ENCODE measurements at places on chromosomes 16 and 17.

DNA sequence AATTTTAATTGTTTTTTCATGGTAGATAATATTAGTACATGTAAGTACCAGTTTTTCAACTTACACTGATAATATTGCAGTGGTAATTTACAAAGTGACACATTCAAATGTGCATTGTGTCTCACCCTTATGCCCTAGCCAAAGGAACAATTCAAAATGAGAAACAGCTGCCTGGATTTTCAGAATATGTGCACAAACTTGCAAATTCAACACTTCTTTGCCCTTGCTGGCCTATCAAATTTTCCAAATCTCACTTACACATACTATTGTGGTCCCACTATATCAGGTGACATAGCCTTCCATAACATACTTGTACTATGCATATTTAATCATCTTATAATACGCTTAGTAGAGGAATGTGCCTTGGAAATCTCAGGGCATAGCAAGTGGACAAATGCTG, 32.6 kb upstream of the LRRC37A3 start:
- DNase-seq, result no peak

- DNase-seq, result no peak
Measured at GRCh38 chr16:1729445-1729844, 23.4 kb downstream of the MAPK8IP3 start.

DNA sequence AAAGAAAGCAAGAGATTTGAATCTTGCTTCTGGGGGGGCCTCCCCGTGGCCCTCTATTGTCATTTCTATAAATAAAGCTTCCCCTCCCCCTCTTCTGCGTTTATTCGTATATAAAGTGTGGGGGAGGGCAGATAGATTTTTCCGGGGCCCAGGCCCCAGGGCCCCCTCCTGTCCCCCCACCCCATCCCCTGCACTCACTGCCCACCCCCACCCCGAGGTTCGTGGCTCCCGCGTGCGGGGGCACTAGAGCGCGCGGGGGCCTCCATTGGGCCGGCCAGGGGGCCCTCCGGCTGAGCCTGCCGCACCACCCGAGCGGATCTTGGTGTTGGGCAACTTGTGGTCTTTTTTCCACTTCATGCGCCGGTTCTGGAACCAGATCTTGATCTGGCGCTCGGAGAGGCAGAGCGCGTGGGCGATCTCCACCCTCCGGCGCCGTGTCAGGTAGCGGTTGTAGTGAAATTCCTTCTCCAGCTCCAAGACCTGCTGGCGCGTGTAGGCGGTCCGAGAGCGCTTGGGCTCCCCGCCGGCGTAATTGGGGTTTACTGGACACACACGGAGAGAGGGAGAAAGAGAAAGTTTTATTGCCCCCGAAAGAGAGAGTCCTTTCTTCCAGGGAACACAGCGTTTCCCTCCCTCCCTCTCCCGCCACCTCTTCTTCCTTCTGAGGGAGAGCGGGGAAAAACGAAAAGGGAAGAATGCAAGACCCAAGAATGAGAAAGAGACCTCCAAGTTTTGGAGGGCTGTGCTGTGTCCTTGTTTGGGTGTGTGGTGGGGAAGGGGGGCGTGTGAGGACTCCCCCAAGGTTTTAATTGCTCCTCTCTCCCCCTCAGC, 1.5 kb downstream of the HOXB4 start:
- DNase-seq, result no peak

DNA sequence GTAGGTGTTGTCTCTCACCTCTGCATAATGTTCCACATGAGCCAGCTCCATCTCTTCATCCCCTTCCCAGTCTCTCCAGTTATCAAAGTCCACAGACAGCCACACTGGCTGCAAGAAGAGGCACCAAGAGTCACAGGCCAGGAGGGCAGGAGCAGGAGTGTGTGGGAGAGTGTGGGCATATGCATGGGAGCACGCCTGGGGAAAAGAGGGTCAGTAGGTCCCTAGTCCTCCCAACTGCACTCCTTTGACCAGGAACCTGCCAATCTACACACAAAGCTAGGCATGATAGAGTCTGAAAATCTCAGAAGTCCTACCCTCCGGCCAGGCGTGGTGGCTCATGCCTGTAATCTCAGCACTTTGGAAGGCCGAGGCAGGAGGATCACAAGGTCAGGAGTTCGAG, 7.3 kb upstream of the AARSD1 start:
- no peak for DNase-seq

DNA sequence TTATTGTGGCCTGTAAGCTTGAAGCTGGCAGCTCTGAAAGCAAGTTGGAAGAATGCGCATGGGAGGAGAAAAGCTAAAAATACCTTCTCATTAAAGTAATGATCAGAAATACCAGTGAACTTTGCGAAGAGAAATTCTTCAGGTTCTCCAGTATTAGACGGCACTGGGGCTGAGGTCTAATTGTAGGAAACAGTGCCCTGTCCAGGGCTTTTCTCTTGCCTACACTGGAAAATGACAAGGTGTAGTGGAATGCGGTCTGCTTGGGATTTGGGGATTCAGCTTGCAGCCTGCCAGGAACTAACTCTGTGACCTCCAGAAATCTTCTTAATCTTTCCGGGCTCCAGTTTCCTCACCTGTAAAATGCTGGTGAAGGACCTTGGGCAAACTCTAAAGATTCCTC, 53.3 kb upstream of the KCNJ16 start:
- no peak for DNase-seq

DNA sequence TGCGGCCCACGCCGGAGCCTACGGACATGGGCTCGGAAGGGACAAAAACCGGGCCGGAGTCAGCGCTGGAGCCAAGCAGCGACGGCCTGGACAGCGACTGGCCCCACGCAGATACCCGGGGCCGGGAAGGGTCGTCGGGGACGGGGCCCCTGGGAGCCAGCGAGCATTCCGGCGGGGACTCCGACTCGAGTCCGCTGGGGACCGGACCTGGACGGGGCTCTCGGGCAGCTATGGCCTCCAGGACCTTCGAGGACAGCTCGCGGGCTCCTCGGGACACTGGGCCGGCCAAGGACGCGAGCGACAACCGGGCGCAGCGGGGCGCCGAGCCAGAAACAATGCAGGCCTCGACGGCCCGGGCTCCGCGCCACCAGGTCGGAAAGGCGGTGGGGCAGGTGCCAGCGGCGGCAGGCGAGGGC, 1.0 kb downstream of the MYO15B start:
- DNase-seq, result peak; percentile 59

DNA sequence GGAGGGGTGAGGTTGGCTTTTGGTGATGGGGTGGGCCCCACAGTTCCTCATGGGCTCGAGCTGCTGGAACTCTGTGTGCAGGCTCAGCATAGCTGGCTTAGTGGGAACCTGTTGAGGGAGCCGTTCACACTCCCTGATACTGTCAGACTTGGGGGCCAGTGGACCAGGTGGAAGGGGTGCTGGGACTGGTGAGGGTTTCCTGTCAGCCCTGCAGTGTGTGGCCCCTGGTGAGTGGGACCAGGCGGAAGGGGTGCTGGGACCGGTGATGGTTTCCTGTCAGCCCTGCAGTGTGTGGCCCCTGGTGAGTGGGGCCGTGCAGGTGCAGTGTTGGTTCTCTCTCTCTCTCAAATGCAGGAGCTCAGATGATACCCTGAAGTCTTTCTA, 45.1 kb upstream of the ZNF750 start:
- no peak for DNase-seq
